ENCODE measurements at places on chromosomes 7 and 10.

DNA sequence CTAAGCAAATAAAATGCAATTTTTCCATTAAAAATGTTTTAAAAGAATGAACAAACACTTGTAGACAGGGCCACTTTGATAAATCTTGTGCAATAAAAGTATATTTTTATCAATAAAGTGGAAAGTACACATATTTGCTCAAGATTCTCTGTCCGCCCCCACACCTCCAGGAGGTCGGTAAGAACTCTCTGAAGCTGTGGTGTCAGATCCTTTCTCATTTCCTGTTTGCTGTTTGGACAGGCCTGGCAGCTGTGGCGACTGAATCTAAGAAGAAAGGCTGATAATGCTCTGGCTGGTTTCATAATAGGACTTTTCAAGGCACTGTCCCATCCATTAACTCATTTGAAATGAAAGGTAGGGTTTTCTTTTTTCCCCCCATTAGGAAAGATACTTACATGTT lies 15.3 kb upstream of the ASB4 start:
- DNase-seq = no peak

GRCh38 chr10:2210088-2210487 lies 472.8 kb upstream of the ADARB2 start:
- DNase-seq = no peak

GRCh38 chr7:119782286-119782685 lies 490.7 kb upstream of the KCND2 start:
- no peak for DNase-seq

GRCh38 chr7:39757604-39758003 lies 134.2 kb downstream of the RALA start:
- no peak for DNase-seq

- DNase-seq = peak; percentile 85
Observed at GRCh38 chr10:102546606-102547320, 43.0 kb downstream of the SUFU start.

All from AG10803 (cell line).